ENCODE measurements at places on chromosomes 16 and 17. TPM values are rescaled to one million over a fixed set of nuclear protein-coding genes. Genes with fewer than 3 reads are reported as not detected.

DNA sequence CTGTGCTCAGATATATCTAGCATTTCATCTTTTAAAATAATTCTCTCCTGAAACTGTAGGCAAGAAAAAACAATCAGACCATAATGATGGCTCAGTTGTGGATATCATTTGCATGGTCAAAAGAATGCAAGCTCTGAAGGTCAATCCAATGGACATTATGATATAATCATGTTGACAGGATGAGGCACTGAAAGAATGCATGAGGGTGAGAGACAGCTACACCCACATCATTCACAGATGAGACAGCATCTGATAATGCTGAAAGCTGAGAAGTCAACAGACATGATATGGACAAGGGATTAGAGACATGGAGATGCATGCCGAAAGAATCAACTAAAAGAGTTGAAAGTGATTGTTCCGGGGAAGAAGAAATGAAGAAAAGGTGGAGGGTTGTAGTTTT is 346.4 kb upstream of the CDH5 start:
- no peak for DNase-seq

GRCh38 chr17:17309356-17309755 is 6.2 kb downstream of the NT5M start:
- DNase-seq, result no peak

DNA sequence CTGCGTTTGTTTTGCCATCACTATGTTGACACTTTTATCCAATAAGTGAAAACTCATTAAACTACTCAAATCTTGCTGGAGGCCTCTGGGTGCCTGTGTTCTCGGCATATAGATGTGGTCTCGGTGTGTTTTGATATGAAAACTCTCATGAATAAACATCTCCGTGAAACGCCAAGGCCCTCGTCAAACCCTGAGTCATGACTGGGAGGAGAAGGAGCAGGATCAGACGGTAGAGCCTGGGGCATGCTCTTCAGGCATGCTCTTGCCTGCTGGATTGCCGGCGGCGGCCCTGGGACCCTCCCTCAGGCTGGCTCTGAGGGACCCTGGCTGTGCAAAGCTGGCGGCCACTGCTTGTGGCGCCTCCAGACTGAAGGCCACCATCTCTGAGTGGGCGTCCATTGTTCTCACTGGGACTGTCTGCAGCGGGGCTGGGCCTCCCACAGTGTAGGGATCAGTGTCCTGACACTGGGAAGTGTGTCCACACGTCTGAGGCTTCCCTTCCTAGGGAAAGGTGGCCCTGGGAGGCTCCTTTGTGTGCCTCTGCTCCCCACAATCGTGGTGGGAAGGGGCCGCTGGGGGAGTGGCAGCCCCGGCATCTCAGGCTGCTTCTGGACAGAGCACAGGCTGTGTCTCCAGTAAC is 1.7 kb upstream of the NPB start:
- no peak for DNase-seq

- peak; percentile 68 for DNase-seq
Observed at GRCh38 chr16:20763461-20764232, at the start of gene ACSM3. Gene ACSM3 (plus strand): TSS chr16:20764014. CDS start chr16:20770035, 6,021 bp downstream.

DNA sequence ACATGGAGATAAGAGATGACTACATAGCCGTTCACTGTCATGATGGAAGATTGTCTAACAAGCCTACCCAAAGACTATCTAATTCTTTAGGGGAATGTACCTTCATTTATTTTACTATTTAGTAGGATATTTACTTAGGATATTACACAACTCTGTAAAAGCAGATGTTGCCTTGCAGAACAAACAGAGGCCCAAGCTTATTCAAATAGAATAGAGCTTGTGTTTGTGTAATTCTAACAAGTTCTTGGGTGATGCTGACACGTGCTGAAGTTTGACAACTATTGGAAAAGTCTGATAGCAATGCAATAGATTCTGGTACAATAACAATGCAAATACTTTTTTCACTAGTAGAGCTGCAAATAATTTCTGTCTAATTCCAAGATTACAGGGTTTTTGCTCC is 447.6 kb downstream of the TOX3 start:
- DNase-seq, result no peak

- no peak for DNase-seq
Observed at GRCh38 chr17:27977751-27978688, 64.5 kb upstream of the NLK start.

GRCh38 chr17:58521680-58522079 is 7.2 kb upstream of the MTMR4 start:
- no peak for DNase-seq

- DNase-seq, result no peak
Observed at GRCh38 chr16:63702981-63703590, 1418.8 kb downstream of the CDH11 start.

DNA sequence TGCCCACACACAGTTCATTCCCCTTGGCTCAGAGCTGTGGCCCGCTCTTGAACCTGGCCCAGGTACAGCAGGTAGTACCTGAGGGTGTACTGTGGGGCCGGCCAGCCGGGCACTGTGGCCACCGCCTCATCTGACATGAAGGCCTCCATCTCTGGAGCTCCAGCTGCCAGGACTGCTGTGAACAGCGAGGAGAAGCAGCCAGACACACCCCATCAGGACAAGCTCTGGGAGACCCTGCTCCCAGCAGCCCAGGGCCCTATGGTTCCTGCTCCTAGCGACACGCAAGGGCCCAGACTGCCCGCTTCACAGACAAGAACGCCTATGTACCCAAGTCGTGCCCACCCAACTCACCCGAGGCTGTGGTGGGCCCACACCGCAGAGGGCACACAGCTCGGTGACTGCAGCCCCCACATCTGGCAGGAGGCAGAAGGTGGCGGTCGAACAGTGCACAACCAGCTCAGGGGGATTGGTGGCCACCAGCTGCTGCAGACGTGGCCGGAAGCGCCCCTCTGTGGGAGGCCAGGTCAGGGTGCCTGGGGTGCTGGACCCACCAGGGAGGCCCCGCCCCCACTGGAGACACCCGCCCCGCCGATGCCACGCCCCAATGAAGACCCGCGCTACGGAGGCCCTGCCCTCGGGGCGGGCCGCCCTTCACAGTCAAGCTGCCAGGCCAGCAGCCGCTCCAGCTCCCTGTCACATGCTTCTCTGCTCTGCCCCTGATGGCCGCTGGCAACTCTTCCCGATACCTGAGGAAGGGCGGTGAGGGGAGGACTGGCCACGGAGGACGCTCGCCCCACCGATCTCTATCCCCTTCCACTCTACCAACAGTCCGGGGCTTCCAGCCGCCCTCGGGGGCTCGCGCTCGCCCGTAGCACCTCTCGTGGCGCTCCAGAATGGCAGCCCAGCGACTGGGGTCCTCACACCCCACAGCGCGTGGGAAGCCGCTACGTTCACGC is 1.1 kb upstream of the STUB1 start:
- no peak for DNase-seq

GRCh38 chr17:70988622-70989021 is 819.3 kb downstream of the KCNJ2 start:
- no peak for DNase-seq

DNA sequence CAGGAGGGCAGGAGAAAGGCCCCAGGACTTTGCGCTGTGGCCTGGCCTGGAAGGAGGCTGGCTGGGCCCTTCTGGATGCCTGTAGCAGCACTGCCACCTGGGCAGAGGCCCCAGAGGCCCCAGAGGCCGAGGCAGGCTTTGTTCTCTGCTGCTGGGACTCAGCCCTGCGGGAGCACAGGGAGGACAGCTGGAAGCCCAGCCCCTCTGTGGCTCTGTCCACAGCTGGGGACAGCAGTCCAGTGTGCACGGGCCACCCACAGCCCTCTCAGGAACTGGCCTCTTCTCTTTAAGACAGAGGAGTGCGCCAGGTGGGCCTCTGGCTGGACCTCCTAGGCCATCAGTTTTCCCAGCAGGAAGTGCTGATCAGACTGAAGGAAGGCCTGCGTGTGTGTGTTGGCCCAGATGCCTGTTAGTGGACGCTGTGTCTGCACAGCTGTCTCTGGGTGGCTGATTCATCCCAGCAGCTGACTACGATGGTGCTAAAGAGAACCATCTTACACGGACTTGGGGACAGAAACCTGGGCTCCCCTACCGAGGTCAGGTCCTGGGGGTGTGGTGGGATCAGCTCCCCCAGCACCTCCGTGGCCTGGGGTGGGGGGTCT is 26.9 kb upstream of the ZNF750 start:
- DNase-seq, result no peak

DNA sequence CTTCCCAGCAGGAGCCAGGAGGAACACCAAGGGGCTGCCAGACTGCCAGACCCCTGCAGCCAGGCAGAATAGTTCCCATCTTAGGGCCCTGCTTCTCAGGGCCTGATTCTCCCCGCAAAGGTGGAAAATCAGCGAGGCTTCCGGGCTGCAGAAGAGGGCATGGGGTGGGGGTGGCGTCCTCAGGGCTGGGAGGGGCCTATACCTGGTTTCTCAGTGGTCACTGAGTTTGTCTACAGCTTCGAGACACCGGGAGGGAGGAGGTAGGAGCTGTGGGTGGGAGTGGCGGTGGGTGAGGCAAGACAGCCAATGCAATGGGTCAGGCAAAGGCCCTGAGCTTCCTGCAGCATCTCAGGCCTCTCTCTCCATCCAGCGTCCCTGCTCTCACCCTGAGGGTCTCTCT is 14.3 kb downstream of the LRRC75A start:
- DNase-seq, result no peak

GRCh38 chr16:63287401-63287800 is 1251.2 kb upstream of the CDH8 start:
- DNase-seq, result no peak

- DNase-seq, result no peak
Observed at GRCh38 chr16:56990407-56991286, 1.3 kb downstream of the NLRC5 start.

GRCh38 chr17:68431661-68432071 is 25.6 kb downstream of the WIPI1 start:
- no peak for DNase-seq

- DNase-seq, result no peak
Observed at GRCh38 chr16:11024333-11025053, 80.1 kb downstream of the CLEC16A start.

- no peak for DNase-seq
Observed at GRCh38 chr16:89026121-89026612, 49.2 kb upstream of the CBFA2T3 start.

DNA sequence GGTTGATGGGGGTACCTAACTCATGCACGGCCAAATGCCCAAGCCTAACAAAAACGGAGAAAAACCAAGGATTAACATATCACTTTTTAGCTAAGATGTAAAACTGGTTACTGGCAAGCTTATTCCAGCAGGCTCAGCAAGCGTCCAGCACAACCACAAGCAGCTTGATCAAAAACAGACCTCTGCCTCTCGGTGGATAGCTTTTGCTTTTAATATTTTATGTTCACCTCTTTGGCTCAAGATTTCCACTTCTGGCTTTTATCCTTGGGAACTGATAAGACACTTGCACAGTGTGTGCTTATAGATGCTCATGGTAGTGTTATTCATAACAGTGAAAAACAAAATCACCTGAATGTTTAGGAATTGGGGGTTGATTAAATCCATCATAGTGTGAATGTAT is 206.9 kb upstream of the CACNG5 start:
- DNase-seq, result no peak

Gene HOXB1
- not detected for total RNA-seq

Gene OR1D5
- not detected for total RNA-seq

Gene SLC52A1
- 0.98 TPM for total RNA-seq

Gene KCNJ18
- not detected for total RNA-seq

Gene TMEM106A
- 9.1 TPM for total RNA-seq

Gene CPNE7
- total RNA-seq, result 4.9 TPM

Gene VAT1L
- total RNA-seq, result not detected

Gene EXOSC6
- total RNA-seq, result 23.2 TPM

Gene TP53TG3F
- total RNA-seq, result not detected
